NCI-H187 treated with DMSO at 0.1 percent for 48 hours (cell line): ENCODE measurements at places on chromosomes 1 and 21.

DNA sequence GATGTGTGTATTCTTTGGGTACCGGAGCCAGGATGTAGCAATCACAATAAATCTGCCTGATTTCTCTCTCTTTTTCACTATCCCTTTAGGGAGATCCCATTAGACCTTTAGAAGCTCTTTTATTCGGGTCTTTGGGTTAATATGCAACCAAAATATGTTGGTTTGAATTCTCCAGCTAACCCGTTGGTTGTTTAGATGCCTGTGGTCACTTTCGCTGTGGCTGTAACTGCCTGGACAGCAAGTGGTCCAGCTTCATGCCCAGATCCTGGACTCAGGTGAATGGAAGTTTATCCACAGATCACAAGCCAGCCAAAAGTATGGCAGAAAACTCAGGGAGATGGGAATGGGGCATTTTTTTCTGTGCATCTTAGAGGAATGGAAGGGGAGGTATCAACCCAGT is 12.3 kb downstream of the KAZN start:
- DNase-seq: no peak

- peak; percentile 34 for DNase-seq
Observed at GRCh38 chr1:181134543-181135436, 46.3 kb downstream of the IER5 start.

GRCh38 chr1:54403808-54404261 is 2.4 kb downstream of the SSBP3 start:
- no peak for DNase-seq

DNA sequence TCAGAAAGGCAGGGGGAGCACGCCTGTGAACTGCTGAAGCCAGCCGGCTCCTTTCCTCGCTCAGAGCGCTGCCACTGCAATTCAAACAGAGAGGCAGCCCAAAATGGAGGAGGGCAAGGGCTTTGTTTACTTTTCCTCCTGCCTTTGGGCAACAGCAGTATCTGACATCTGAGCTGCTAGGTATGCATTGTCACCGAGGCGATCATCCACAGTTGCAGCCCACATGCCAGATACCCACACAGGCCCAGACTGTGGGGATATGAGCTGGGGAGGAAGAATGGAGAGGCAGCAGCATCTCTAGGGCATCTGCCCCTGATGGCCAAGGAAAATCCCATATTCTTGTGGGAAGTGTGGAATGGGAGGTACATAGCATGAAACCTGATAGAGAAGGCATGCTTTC is 357.1 kb downstream of the BARHL2 start:
- DNase-seq: no peak

- no peak for DNase-seq
Observed at GRCh38 chr21:30257773-30258172, 25.0 kb downstream of the KRTAP24-1 start.

GRCh38 chr1:159900086-159900680 is at the start of gene CFAP45:
CFAP45 (minus strand) TSS chr1:159900165; CDS start chr1:159900098, 67 bp downstream.
- peak; percentile 72 for DNase-seq

- DNase-seq: peak; percentile 64
Observed at GRCh38 chr1:42958488-42959319, at the start of gene SLC2A1. SLC2A1 (minus strand) TSS chr1:42958868; CDS start chr1:42958651, 217 bp downstream.

- DNase-seq: no peak
Observed at GRCh38 chr1:193019442-193020026, 39.6 kb downstream of the UCHL5 start.

GRCh38 chr1:31904339-31905092 is 33.7 kb downstream of the PTP4A2 start:
- DNase-seq: no peak

DNA sequence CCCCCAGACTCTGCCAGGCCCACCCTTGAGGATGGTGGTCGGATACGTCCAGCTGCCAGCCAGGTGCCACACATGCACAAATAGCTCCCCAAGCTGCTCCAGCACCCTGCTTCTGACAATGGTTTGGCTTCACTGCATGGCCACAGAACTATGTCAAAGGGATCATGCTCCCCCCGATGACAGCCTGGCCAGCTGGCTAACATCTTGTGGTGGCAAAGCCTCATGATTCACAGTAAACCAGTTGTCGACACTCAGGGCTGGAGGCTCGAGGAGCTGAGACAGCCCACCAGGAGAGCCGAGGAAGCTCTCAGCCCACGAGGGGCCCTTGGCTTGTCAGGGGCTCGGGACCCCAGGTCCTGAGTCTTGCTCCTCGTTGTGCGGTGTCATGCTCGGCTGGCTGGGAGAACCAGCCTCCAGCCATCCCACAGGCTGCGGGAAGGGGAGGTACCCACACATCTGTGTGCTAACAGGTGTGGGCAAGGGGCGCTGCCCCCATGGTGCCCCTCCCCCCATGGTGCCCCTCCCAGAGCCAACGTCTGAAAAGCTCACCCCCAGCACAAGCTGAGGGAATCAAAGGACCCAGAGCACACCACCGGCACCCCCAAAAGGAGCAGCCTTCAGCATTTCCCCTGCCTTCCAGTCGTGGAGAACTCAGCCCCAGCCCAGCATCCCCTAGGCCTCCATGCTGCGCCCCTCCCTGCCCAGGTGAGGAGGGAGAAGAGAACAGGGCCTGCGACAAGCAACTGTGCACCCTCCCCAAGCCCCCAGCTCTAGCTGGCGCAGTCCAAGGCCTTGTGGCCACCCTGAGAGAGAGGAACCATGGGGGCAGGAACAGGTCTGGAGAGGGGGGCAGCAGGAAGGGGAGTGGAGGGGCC is 41.2 kb downstream of the KIF21B start:
- no peak for DNase-seq

GRCh38 chr1:38094711-38095290 is 48.2 kb upstream of the POU3F1 start:
- no peak for DNase-seq

DNA sequence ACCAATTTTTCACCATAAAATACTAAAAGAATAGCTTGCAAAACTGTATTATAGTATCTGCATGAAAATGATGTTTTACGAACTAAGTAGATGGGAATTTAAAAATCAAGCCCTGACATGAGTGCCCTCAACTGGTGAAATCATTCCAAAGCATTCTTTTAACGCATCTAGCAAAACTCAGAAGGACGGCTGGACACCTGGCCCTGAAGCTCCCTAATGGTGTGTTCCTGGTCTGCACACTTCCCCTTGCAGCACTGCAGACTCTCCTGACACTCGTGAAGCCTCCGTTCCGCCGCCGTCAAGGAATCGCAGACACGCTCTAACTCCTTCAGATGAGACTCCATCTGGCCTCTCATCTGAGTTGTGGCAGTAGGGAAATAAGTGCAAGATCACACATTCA is 39.9 kb downstream of the ODF2L start:
- DNase-seq: no peak

- no peak for DNase-seq
Observed at GRCh38 chr1:64243757-64244080, 40.3 kb downstream of the UBE2U start.

GRCh38 chr1:51328279-51328678 is 2.1 kb downstream of the TTC39A start:
- no peak for DNase-seq

GRCh38 chr1:3084154-3084553 is 15.2 kb downstream of the PRDM16 start:
- DNase-seq: no peak

DNA sequence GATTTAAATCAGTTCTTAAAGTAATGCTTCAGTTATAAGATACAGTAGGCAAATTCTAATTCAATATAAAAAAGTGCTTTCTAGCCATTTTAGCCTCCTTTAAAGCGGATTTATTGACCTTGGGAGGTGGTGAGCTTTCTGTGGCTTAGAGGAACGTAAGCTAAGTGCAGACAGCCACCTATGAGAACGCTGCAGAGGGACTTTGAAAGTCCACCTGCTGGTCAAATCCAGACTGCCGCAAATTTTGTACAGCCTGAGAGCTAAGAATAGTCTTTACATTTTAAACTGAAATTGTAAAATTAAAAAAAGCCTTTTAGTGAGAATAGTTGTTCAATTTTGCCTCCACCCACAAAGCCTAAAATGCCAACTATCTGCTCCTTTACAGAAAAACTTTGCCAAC is 67.0 kb upstream of the SSX2IP start:
- DNase-seq: no peak

GRCh38 chr1:92951141-92951582 is 10.1 kb downstream of the DIPK1A start:
- no peak for DNase-seq

DNA sequence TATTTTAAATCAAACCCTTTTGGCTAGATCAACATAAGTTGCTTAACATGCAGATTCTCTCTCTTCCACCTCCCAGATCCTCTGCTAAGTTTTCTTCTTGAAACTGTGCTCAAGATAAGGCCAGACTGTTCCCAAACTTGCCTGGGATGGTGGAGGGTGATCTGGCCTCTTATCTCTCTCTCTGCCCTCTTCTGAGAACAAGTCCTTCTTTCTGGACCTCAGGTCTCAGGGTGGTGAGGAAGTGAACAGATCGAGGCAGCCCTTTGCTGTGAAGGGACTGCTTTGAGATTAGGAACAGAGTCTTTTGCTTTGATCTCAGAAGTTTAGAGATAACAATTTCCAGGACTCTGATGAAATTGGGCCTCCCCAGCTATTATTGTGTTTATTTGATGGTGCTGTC is 70.7 kb downstream of the HUNK start:
- DNase-seq: no peak

GRCh38 chr1:65175171-65176055 is 27.4 kb downstream of the AK4 start:
- DNase-seq: no peak

- no peak for DNase-seq
Observed at GRCh38 chr1:29136391-29136915, 12.8 kb upstream of the TMEM200B start.

- no peak for DNase-seq
Observed at GRCh38 chr21:21973806-21974205, 975.6 kb downstream of the NCAM2 start.

DNA sequence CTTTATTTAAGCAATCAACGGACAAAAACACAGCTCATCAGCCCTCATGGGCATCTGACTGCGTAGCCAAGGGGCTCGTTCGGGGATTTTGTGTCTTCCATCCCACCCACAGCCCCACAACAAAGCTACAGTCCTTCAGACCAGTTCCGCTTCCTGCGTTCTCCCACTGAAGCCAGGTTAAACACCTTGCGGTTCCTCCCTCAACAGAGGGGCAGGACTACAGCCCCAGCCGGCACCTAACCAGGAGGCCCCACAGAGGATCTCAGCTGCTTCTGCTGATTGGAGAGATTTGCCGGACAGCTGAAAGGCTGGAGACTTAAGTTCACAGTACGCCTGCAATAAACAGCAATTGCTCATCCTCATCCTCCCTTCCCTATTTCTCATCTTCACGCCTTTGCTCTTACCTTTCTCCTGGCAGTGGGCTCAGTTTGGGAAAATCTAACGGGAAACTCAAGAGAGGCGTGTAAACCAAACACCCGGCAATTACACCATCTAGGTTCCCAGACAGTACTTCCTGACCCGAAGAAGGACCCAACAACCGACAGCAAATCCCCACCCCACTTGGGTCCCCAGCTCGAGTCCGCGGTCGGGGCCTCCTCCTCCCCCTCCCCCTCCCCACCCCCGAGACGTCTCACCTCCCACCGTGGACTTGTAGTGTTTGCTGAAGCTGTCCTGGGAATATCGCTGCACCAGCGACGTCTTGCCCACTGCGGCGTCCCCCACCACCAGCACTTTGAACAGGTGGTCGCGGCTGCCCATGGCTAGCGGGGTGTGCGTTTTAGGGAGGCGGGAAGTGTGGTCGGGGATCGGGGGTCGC is 876 bp downstream of the RAB29 start:
- no peak for DNase-seq

- no peak for DNase-seq
Observed at GRCh38 chr1:168467452-168467851, 76.3 kb downstream of the XCL2 start.

- no peak for DNase-seq
Observed at GRCh38 chr1:244865028-244865371, 657 bp upstream of the HNRNPU start.

DNA sequence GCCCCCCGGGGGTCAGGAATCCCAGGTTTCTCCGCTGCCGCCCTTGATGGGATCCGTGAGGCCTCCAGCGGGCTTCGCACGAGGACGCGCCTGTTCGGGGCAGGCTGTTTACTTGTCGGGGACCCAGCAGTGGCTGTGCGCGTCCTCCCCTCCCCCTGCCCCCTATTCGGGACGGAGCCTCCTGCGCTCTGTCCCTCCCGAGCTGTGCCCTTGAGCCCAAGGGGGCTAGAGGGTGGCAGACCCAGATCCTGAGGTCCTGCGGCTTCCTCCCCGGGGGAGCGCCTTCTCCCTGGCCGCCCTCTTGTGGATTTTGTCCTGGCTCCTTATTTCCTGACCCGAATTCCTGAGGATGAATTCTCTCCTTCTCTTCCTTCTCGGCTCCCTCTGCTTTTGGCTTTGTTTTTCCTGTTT is 38.4 kb downstream of the PIK3CD start:
- no peak for DNase-seq

DNA sequence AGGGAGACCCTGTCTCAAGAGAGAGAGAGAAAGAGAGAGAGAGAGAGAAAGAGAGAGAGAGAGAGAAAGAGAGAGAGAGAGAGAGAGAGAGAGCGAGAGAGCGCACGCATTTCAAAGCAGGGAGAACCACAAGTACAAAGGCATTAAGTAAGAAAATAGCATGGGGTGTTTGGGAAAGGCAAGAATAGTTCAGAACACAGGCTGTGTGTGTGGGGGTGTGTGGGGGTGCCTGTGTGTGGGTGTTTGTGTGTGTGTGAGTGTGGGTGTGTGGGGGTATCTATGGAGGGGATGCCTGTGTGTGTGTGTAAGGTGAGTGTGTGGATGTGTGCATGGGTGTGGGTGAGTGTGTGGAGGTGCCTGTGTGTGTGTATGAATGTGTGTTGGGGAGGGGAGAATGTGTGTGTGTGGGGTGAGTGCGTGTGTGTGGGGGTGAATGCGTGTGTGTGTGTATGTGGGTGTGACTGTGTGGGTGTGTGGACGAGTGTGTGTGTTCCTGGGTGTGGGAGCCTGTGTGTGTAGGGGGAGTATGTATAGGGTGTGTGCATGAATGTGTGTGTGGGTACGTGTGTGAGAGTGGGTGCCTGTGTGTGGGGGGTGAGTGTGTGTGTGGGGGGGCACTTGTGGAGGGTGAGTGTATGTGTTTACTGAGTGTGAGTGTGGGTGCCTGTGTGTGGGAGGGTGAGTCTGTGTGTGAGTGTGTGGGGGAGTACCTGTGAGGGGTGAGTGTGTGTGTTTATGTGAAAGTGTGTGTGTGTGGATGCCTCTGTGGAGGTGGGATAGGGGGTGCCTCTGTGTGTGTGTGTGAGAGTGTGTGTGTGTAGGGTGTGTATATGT is 19.1 kb upstream of the HDAC1 start:
- no peak for DNase-seq
